Glutamatergic neuron (in vitro differentiated cells): ENCODE measurements at places on chromosomes 5 and 9. TPM values are rescaled to one million over a fixed set of nuclear protein-coding genes. Genes with fewer than 3 reads are reported as not detected.

DNA sequence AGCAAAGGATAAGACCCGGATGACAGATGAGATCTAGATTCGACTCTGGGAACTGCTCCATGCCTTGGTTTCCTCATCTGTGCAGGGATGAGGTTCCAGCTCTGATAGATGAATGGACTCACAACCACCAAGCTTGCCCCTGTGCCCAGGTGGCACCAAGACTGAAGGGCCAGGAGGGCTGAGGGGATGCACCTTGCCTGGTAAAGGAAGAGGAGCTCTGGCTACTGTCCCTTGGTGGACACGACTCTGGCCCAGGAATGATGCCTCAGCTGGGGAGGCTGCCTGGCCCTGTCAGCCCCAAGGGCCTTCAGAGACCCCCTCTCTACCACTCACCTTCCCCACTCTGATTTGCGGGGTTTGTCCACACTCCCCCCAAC, 24.9 kb upstream of the ANXA6 start:
- H3K4me1 ChIP-seq = peaks cover 19% of the 10 kb centered on the region
- H3K27ac ChIP-seq = peak overlapping the region; percentile 91
- H3K27me3 ChIP-seq = peaks cover 2% of the 10 kb centered on the region
- no peak for DNase-seq
- H3K36me3 ChIP-seq = peaks cover 6% of the 10 kb centered on the region
- H3K4me3 ChIP-seq = peak overlapping the region; percentile 53

DNA sequence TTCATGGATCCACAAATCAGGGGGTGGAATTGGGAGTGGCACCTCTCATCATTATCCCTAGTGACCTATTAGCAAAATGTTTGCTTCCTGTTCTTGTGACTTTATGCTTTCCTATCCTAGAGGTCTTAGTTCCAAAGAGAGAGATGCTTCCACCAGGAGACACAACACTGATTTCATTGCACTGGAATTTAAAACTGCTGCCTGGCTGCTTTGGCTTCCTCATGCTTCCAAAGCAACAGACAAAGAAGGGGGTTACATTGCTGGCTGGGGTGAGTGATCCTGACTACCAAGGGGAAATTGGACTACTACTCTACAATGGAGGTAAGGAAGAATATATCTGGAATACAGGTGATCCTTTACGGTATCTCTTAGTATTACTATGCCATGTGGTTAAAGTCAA, 69.2 kb upstream of the SH3GL2 start:
- no peaks in the 10 kb centered on the region for H3K27me3 ChIP-seq
- no peaks in the 10 kb centered on the region for H3K36me3 ChIP-seq
- no peak overlapping the region for H3K27ac ChIP-seq
- no peaks in the 10 kb centered on the region for H3K4me1 ChIP-seq
- no peak overlapping the region for H3K4me3 ChIP-seq
- DNase-seq = no peak

GRCh38 chr5:125536582-125536981, 790.1 kb upstream of the ZNF608 start:
- no peak for DNase-seq
- no peak overlapping the region for H3K27ac ChIP-seq

- peak overlapping the region; percentile 87 for H3K4me3 ChIP-seq
- H3K4me1 ChIP-seq = peaks cover 16% of the 10 kb centered on the region
- peak; percentile 57 for DNase-seq
- H3K36me3 ChIP-seq = peaks cover 5% of the 10 kb centered on the region
Measured at GRCh38 chr9:37034305-37034937, 353 bp upstream of the PAX5 start.

PCDHB5 gene
- total RNA-seq = 72.2 TPM

DNA sequence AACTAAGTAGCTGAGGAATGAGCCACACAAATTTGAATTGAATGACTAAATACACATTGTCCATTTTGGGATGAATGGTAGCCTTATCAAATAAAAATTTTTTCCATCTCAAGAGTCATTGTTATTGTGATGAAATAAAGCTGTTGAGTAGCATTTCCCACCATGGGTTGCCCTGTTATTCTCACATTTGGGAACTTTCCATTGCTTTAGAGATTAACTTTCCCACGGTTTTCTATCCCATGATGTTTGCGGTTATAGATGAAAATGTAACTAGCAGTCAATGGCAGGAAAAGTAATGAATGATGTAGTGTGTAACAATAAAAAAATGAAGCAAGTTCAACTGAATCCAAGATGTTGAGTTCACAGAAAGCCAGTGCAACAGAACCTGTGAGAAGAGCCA, 59.9 kb upstream of the PLPP1 start:
- H3K36me3 ChIP-seq = no peaks in the 10 kb centered on the region
- H3K4me1 ChIP-seq = peaks cover 3% of the 10 kb centered on the region
- no peak overlapping the region for H3K27ac ChIP-seq
- no peak overlapping the region for H3K4me3 ChIP-seq
- H3K27me3 ChIP-seq = no peaks in the 10 kb centered on the region

DNA sequence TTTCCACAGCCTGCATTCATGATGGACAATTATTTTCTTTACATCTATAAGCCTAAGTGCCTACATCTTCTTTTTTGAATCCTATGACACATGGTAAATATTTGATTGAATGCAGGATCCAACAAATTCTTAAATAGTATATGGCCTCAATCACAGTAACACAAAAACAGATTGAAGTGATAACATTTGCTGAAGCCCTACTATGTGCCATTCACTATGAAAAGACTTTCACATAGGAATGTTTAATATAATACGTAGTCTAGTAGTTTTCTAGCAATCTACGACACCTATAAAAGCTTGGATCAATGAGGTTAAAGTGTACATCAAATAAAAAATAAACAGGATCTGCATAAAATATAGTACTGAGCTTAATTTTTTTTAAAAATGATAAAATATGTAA, 231.0 kb downstream of the AP3B1 start:
- no peak overlapping the region for H3K27ac ChIP-seq
- H3K36me3 ChIP-seq = peaks cover 24% of the 10 kb centered on the region
- no peak overlapping the region for H3K4me3 ChIP-seq
- no peak for DNase-seq
- H3K27me3 ChIP-seq = peaks cover 2% of the 10 kb centered on the region

DNA sequence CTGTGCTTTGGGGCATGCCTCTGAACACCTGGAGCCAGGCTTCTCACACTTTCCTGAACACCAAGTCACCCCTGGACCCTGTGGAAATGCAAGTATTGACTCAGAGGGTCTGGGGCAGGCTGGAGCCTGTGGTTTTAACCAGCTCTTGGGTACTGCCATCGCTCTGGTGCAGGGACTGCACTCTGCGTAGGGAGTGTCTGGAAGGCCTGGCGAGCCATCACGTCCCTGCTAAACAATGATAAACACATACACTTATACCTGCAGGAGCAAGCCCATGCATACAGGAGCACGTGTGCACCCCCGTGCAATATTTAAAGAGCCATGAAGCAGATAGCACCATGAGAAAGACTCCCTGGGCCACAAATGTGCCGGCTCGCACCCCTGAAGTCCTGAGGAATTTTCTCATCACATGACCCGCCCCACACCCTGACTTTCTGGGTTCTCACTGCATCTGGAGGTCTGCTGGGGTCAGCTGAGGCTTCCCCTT, 267.7 kb downstream of the GADD45G start:
- no peaks in the 10 kb centered on the region for H3K36me3 ChIP-seq
- no peaks in the 10 kb centered on the region for H3K27me3 ChIP-seq
- H3K4me3 ChIP-seq = no peak overlapping the region
- peaks cover 14% of the 10 kb centered on the region for H3K4me1 ChIP-seq

DNA sequence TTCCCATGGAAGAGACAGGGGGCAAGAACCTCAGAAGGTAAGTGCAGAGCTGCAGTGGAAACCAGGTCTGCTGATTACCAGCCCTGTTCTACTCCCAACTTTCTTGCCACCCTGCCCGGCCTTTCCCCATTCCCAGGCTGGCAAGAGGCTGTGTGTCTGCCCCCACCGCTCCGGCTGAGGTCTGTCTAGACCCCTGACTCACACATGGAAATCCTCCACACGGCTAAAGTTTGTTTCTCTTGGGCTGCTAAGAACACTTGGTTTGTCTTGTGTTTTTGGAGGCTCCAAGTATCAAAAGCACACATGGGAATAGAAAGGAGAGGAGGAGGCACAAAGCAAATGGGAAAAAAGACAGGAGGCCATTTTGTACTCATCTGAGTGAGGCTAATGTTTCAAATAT, 168.3 kb downstream of the GABBR2 start:
- no peak overlapping the region for H3K4me3 ChIP-seq
- H3K4me1 ChIP-seq = no peaks in the 10 kb centered on the region
- H3K27me3 ChIP-seq = peaks cover 12% of the 10 kb centered on the region
- no peak overlapping the region for H3K27ac ChIP-seq

DDX4 gene
- 0.27 TPM for total RNA-seq

- no peak overlapping the region for H3K27ac ChIP-seq
- H3K4me1 ChIP-seq = no peaks in the 10 kb centered on the region
- no peak for DNase-seq
- H3K36me3 ChIP-seq = no peaks in the 10 kb centered on the region
Measured at GRCh38 chr5:12258549-12258948, 354.3 kb upstream of the CTNND2 start.

- no peak overlapping the region for H3K4me3 ChIP-seq
- DNase-seq = no peak
- H3K27me3 ChIP-seq = peaks cover 1% of the 10 kb centered on the region
- no peak overlapping the region for H3K27ac ChIP-seq
- H3K4me1 ChIP-seq = no peaks in the 10 kb centered on the region
- H3K36me3 ChIP-seq = no peaks in the 10 kb centered on the region
Measured at GRCh38 chr5:97071101-97071500, 71.3 kb downstream of the LIX1 start.

DNA sequence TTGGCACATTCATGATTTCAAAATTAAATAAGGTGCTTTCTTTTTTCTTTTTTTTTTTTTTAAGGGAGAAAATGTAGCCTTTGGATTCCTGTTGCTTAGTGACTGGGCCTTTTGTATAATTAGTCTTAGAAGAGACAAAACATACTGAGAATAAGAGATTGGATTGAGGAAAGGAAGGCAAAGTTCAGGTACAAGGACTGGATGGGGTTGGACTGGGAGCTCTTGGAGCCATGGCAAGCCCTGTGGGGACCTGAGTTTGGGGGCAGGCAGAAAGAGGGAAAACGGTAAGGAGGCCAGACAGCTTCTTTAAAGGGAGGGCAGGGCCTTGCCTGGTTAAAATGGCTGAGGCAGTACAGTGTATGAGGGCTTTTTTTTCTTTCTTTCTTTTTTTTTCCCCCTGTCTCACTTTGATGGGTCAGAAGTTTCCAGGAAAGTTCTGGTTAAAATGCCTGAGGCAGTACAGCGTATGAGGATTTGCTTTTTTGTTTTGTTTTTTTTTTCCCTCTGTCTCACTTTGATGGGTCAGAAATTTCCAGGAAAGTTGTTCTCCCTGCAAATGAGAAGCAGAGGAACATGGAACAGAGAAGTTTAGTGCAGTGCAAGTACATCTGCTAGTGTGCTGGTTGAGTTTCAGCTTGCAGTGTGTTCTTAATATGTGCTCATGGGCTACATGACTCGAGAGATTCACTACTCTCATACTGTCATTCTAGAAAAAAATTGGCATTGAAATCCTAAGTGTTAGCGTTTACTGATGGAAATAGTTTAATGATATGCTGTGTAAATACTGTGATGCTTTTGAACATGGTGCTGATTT, 16.8 kb downstream of the SNX18 start:
- no peaks in the 10 kb centered on the region for H3K36me3 ChIP-seq
- DNase-seq = no peak
- H3K4me1 ChIP-seq = peaks cover 30% of the 10 kb centered on the region
- peak overlapping the region; percentile 80 for H3K27ac ChIP-seq
- peaks cover 6% of the 10 kb centered on the region for H3K27me3 ChIP-seq
- peak overlapping the region; percentile 74 for H3K4me3 ChIP-seq

PCDHGA7 gene
- 4.2 TPM for total RNA-seq

DNA sequence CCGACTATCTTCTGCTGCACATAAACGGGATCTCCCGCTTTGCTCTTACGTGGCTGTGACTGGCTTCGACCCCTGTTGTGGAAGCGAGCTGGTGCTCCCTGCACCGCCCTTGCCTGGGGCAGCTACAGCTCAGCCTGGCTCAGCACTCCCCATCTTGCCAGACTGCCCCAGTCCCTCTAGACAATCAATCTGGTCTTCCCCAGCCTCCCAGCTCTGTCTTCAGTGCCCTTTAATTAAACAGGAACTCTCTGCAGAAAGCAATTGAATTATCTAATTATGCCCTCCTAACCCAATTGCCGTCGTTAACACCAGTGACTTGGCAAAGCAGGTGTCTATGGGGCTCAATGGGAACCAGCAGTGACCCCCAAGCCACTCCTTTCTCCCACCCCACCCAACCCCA, 18.9 kb upstream of the NTNG2 start:
- no peak overlapping the region for H3K27ac ChIP-seq
- H3K4me1 ChIP-seq = peaks cover 24% of the 10 kb centered on the region
- H3K4me3 ChIP-seq = peak overlapping the region; percentile 30
- no peaks in the 10 kb centered on the region for H3K27me3 ChIP-seq
- DNase-seq = no peak

DNA sequence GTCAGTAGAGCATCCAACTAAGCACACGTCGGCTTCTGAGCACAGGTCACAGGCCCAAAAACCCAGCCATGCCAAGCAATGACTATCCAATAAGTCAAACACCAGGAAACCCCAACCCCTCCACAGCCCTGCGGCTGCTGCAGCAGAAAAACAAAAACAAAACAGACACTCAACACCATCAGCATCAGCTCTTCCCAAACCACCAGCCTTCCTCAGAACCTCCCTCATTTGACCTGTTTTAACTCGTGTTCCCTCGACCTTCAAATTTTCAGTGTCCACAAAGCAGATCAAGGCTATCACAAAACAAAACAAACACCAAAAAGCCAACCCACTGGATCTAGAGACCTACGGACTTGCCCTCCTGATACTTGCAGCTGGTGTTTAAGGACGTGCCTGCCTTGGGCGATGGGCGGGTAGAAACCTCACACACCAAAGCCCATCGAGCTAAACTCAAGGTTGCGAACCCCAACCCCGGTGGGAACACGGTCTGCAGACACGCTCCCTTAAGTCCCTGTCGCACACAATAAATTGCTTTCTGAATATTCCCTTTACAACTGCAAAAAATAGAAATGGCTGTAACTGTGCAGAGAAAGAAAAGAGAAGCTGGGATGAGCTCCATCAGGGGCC, 247.1 kb upstream of the ANKRD55 start:
- peak overlapping the region; percentile 23 for H3K4me3 ChIP-seq
- DNase-seq = no peak
- H3K36me3 ChIP-seq = no peaks in the 10 kb centered on the region
- H3K4me1 ChIP-seq = peaks cover 1% of the 10 kb centered on the region
- H3K27me3 ChIP-seq = peaks cover 10% of the 10 kb centered on the region

GRCh38 chr5:172410662-172411483, 43.5 kb downstream of the SH3PXD2B start:
- H3K27ac ChIP-seq = peak overlapping the region; percentile 88
- no peak overlapping the region for H3K4me3 ChIP-seq
- H3K27me3 ChIP-seq = peaks cover 2% of the 10 kb centered on the region

DNA sequence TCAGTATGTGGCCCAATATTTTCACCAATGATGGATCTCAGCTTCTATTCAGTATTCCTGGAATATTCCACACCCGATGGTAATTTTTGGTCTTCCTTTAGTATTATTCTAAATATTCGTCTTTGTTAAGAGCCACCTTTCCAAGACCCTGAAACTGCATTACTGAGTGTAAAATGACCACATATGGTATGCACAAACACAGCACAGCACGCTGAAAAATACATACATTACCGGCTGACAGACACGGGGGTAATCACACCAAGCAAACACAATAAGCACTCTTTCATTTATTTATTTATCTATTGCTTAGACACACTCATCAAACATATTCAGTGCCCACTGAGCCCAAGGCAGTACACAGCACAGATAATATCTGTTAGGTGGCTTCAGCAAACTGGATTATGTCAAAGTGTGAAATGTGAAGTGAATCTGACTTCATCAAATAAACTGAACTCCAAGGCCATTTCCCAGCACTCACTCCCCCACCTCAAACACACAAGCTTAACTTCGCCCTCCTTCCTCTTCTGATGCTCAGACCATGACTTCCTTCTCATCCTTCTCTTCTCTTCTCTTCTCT, 1637.8 kb upstream of the C9orf72 start:
- peaks cover 8% of the 10 kb centered on the region for H3K4me1 ChIP-seq
- H3K27ac ChIP-seq = peak overlapping the region; percentile 16
- H3K4me3 ChIP-seq = peak overlapping the region; percentile 94
- H3K27me3 ChIP-seq = peaks cover 16% of the 10 kb centered on the region
- no peaks in the 10 kb centered on the region for H3K36me3 ChIP-seq
- DNase-seq = no peak

RASGEF1C gene
- 21.1 TPM for total RNA-seq
